ENCODE measurements at places on chromosomes 3 and 15. TPM values are rescaled to one million over a fixed set of nuclear protein-coding genes. Genes with fewer than 3 reads are reported as not detected.

GRCh38 chr15:33915571-33916407 is 52.5 kb upstream of the CHRM5 start:
- H3K4me1 ChIP-seq: 0 out of 2 replicates have a peak, but pooled peaks cover 4% of the 10 kb centered on the region
- no peaks in the 10 kb centered on the region for H3K36me3 ChIP-seq
- no peaks in the 10 kb centered on the region for H3K27me3 ChIP-seq
- DNase-seq: peak; percentile 16

CCNL1 gene
- polyA plus RNA-seq: 96.2 TPM

- DNase-seq: no peak
- H3K4me3 ChIP-seq: no peak overlapping the region
- peaks cover 12% of the 10 kb centered on the region for H3K4me1 ChIP-seq
- no peaks in the 10 kb centered on the region for H3K27me3 ChIP-seq
- H3K36me3 ChIP-seq: no peaks in the 10 kb centered on the region
Observed at GRCh38 chr3:122559906-122560305, 4.2 kb downstream of the PARP9 start.

FMN1 gene
- 0.71 TPM for polyA plus RNA-seq

MTMR10 gene
- polyA plus RNA-seq: 4.3 TPM

- peaks cover 19% of the 10 kb centered on the region for H3K4me1 ChIP-seq
- H3K27me3 ChIP-seq: no peaks in the 10 kb centered on the region
- DNase-seq: no peak
- H3K4me3 ChIP-seq: no peak overlapping the region
- H3K36me3 ChIP-seq: peaks cover 4% of the 10 kb centered on the region
Observed at GRCh38 chr3:16614033-16615031, 9.1 kb upstream of the DAZL start.

SCN11A gene
- 0.05 TPM for polyA plus RNA-seq

DNA sequence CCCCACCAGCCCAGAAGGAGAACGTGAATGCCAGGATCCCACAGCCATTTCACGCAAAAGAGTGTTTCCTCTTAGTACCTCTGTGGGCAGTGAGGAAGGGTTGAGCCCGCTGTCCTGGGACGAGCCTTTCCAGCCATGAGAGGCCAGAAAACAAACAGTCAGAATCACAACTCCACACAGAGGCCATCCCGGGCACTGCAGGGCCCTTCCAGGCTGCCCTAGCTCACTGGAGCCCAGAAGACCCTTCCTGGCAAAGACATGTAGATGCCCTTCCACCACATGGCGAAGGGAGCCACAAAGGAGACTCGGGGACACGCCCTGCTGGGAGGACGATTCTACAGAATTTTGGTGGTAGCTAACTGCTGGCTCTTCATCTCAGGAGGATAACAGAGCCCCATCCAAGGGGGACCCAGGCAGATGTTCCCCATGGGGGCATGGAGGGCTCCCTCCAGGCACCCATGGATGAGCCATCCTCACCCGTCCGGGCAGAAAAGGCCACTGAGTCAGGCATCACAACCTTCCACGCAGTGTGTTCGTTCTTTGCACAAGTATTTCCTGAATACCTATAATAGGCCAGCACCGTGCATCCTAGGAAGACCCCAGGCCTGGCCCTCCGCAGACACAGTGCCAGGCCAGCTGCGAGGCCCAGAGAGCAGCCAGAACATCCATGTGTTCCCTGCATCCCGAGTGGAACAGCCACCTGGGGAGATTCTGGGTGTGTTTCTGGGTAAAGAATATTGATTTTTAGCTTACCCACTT is 47.2 kb downstream of the SLC12A8 start:
- peak; percentile 69 for DNase-seq
- no peaks in the 10 kb centered on the region for H3K36me3 ChIP-seq
- no peak overlapping the region for H3K4me3 ChIP-seq
- no peaks in the 10 kb centered on the region for H3K27me3 ChIP-seq

FSD2 gene
- 0.18 TPM for polyA plus RNA-seq

GRCh38 chr15:62591842-62592838 is 427.1 kb upstream of the C2CD4B start:
- no peak for DNase-seq
- no peaks in the 10 kb centered on the region for H3K27me3 ChIP-seq
- no peaks in the 10 kb centered on the region for H3K36me3 ChIP-seq
- no peak overlapping the region for H3K27ac ChIP-seq
- H3K4me3 ChIP-seq: no peak overlapping the region

- H3K36me3 ChIP-seq: no peaks in the 10 kb centered on the region
- H3K27me3 ChIP-seq: no peaks in the 10 kb centered on the region
- no peak overlapping the region for H3K27ac ChIP-seq
Observed at GRCh38 chr3:31219131-31219843, 313.4 kb upstream of the STT3B start.

- DNase-seq: peak; percentile 95
- H3K4me1 ChIP-seq: no peaks in the 10 kb centered on the region
- H3K27ac ChIP-seq: no peak overlapping the region
- no peaks in the 10 kb centered on the region for H3K36me3 ChIP-seq
- peak overlapping the region; percentile 85 for H3K4me3 ChIP-seq
Observed at GRCh38 chr3:196207833-196208607, 3.2 kb downstream of the ZDHHC19 start.

MSL2 gene
- 7.5 TPM for polyA plus RNA-seq

- no peak overlapping the region for H3K4me3 ChIP-seq
- H3K27ac ChIP-seq: no peak overlapping the region
- H3K27me3 ChIP-seq: no peaks in the 10 kb centered on the region
- peaks cover 18% of the 10 kb centered on the region for H3K4me1 ChIP-seq
Observed at GRCh38 chr3:117603097-117603496, 893.5 kb downstream of the TUSC7 start.

DNA sequence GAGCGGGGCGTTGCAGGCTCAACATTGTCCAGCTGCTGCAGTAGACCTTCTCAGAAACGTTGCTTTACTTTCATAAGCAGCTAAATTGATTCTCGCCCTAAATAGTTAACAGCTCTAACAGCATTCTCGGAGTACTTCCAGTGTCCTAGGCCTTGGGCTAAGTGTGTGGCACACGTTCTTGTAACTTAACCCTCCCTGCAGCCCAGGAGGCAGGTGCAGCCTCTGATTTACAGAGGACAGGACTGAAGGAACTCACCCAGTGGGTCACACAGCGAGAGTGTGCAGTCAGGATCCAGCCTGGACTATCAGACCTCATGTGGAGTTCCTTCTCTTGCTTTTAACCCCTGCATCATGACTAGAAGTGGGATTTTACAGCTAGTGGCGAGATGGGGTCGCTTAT is 312.8 kb upstream of the C2CD4B start:
- H3K36me3 ChIP-seq: no peaks in the 10 kb centered on the region
- H3K4me1 ChIP-seq: peaks cover 20% of the 10 kb centered on the region
- H3K27me3 ChIP-seq: no peaks in the 10 kb centered on the region

RETNLB gene
- polyA plus RNA-seq: not detected

GRCh38 chr3:108589081-108589997 is at the start of the genes CIP2A and DZIP3:
Gene CIP2A, minus strand, starts transcription at chr3:108589438. Its CDS starts 63 bp downstream, at chr3:108589375.
Gene DZIP3, plus strand, starts transcription at chr3:108589722. Its CDS starts 15,685 bp downstream, at chr3:108605407.
- H3K4me1 ChIP-seq: peaks cover 20% of the 10 kb centered on the region
- peak; percentile 98 for DNase-seq
- peak within 1 kb of the TSS; percentile 66 for H3K4me3 ChIP-seq
- peak within 1 kb of the TSS; percentile 99 for H3K27ac ChIP-seq
- no peaks in the 10 kb centered on the region for H3K27me3 ChIP-seq
- H3K36me3 ChIP-seq: no peaks in the 10 kb centered on the region

CLDN18 gene
- 0.19 TPM for polyA plus RNA-seq

- no peak for DNase-seq
- no peaks in the 10 kb centered on the region for H3K27me3 ChIP-seq
- H3K4me3 ChIP-seq: no peak overlapping the region
- H3K4me1 ChIP-seq: peaks cover 26% of the 10 kb centered on the region
Observed at GRCh38 chr15:38189671-38190295, 62.9 kb upstream of the SPRED1 start.

DNA sequence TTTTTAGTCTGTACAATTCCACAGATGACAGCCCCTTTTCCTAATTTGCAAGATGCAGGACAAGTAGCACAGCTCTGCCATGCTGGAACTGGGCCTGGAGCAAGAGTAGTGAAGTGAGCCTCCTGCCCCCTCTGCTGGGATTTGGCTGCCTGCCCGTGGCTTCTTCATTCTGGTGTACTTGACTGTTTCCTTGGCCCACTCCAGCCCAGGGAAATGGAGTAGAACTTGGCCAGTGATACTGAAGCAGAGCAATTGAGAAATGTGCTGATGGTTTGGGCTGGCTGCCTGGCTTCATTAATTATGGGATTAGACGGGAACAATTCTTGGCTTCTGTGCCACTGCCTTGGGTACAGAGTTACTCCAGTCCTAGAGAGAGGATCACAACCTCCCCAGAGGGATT is 2.8 kb downstream of the GPD1L start:
- H3K4me1 ChIP-seq: no peaks in the 10 kb centered on the region
- H3K27ac ChIP-seq: no peak overlapping the region
- H3K4me3 ChIP-seq: no peak overlapping the region
- DNase-seq: peak; percentile 21
- no peaks in the 10 kb centered on the region for H3K36me3 ChIP-seq

ANKRD63 gene
- not detected for polyA plus RNA-seq

- peak; percentile 88 for DNase-seq
- H3K27ac ChIP-seq: no peak overlapping the region
- H3K36me3 ChIP-seq: no peaks in the 10 kb centered on the region
- H3K27me3 ChIP-seq: no peaks in the 10 kb centered on the region
- no peak overlapping the region for H3K4me3 ChIP-seq
Observed at GRCh38 chr3:130480736-130481135, 36.2 kb upstream of the COL6A6 start.

GOLGA8J gene
- polyA plus RNA-seq: not detected

DNA sequence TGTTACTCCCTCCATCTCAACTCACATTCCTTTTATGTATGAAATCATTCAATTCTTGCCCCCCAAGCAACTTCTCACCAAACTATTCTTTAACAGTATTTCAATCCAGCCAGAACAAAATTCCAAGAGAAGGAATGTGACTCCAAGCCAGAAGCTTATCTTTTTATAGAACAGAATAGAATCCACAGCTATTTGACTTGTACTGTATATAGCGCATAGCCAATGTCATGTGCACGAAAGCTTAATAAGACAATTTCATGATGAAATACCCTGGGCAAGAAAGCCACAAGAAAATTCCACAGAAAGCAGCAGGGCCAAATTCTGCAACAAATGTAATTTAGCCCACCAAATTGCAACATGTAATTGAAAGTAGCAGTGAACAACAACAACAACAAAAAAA is 127.6 kb upstream of the UBE2E2 start:
- no peaks in the 10 kb centered on the region for H3K27me3 ChIP-seq
- H3K27ac ChIP-seq: no peak overlapping the region
- H3K36me3 ChIP-seq: no peaks in the 10 kb centered on the region
- H3K4me3 ChIP-seq: no peak overlapping the region

GRCh38 chr3:72185549-72186399 is 400.8 kb upstream of the PROK2 start:
- H3K4me1 ChIP-seq: no peaks in the 10 kb centered on the region
- H3K4me3 ChIP-seq: no peak overlapping the region
- H3K36me3 ChIP-seq: no peaks in the 10 kb centered on the region
- no peak for DNase-seq
- no peak overlapping the region for H3K27ac ChIP-seq
- no peaks in the 10 kb centered on the region for H3K27me3 ChIP-seq
